ENCODE measurements at places on chromosomes 5 and 9.

- no peak for DNase-seq
Observed at GRCh38 chr5:138386290-138386689, 33.8 kb downstream of the KDM3B start.

- DNase-seq = no peak
Observed at GRCh38 chr9:133200631-133201030, 8.4 kb downstream of the OBP2B start.

GRCh38 chr5:139897342-139897741, 101.7 kb downstream of the PSD2 start:
- DNase-seq = no peak

DNA sequence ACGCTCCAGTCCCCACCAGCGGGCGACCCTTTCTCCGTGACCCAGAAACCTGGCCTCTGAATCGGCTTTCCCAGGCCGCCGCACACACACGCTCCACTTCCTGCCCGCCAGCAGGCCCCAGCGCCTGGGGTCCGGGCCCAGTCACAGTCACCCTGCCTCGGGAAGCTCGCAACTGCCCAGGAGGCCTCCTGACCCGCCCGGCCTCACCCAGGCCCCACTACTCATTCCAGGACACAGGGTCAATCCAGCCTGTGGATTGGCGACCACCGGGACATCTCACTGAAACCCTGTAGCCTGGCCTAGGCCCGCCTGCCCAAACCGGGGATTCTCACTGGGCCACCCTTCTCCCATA, 2.7 kb upstream of the IRX4 start:
- DNase-seq = no peak

GRCh38 chr9:125687163-125687863, 19.7 kb downstream of the MAPKAP1 start:
- no peak for DNase-seq

DNA sequence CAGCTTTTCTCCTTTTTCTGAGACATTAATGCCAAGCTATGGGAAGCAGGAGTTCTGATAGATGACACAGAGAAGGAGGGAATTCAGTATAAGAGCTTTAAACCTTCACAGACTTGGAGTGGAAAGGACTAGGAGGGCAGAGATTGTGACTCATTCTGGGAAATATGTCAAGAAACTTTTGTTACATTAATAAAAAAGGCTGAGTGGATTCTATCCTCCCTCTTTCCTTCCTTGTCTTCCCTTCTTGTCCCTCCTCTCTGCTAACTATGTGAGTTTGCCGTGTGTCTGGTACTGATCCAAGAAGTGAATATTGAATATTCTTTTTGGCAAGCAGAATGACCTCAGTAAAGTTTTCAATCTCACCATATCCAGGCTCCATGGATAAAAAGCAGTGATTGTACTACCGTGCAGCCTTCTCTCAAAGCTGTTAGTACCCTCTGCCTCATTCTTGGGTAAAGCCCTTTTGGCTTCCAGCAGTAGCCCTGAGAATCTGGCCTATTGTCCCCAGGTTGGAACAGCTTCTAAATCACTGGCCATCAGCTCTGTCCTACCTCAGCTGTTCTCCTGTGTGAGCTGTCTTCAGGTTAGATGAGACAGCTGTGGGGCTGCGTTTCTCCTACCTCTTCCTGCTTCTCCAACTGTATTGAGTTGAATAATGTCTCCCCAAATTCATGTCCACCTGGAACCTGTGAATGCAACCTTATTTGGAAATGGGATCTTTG, 73.9 kb downstream of the ATG10 start:
- no peak for DNase-seq

- peak; percentile 20 for DNase-seq
Observed at GRCh38 chr5:116872986-116873385, 298.4 kb upstream of the SEMA6A start.

- DNase-seq = no peak
Observed at GRCh38 chr5:92519811-92520632, 1061.0 kb downstream of the NR2F1-AS1 start.

DNA sequence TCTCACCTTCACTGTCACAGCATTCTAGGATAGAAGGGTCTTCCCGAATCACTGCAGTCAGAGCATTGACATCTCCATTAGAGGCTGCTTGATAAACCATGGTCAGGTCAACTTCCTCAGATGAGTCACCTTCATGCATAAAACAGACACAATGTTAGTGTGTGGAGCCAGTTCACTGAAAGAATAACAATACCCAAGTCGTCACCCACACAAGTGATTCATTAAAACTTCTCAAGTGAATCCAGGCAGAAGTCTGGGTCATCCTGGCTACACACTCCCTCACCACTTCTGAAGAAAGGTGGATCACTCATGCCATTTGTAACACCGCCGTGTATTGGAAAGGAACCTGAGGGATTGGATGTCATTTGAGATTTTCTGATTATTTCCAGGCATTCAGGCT, 49.6 kb downstream of the ANKRD55 start:
- no peak for DNase-seq

- no peak for DNase-seq
Observed at GRCh38 chr5:156819537-156819936, 30.6 kb upstream of the PPP1R2B start.

- peak; percentile 53 for DNase-seq
Observed at GRCh38 chr5:15993919-15994318, 185.7 kb downstream of the MARCHF11 start.

GRCh38 chr9:113876151-113876992, at the start of gene ZNF618:
TSS of gene ZNF618 (plus strand) at chr9:113876309. CDS start at chr9:113876381, 72 bp downstream.
- DNase-seq = peak; percentile 38

- no peak for DNase-seq
Observed at GRCh38 chr5:109825450-109825849, 135.7 kb downstream of the MAN2A1 start.

GRCh38 chr5:147017621-147018020, 139.1 kb upstream of the PPP2R2B start:
- DNase-seq = no peak

DNA sequence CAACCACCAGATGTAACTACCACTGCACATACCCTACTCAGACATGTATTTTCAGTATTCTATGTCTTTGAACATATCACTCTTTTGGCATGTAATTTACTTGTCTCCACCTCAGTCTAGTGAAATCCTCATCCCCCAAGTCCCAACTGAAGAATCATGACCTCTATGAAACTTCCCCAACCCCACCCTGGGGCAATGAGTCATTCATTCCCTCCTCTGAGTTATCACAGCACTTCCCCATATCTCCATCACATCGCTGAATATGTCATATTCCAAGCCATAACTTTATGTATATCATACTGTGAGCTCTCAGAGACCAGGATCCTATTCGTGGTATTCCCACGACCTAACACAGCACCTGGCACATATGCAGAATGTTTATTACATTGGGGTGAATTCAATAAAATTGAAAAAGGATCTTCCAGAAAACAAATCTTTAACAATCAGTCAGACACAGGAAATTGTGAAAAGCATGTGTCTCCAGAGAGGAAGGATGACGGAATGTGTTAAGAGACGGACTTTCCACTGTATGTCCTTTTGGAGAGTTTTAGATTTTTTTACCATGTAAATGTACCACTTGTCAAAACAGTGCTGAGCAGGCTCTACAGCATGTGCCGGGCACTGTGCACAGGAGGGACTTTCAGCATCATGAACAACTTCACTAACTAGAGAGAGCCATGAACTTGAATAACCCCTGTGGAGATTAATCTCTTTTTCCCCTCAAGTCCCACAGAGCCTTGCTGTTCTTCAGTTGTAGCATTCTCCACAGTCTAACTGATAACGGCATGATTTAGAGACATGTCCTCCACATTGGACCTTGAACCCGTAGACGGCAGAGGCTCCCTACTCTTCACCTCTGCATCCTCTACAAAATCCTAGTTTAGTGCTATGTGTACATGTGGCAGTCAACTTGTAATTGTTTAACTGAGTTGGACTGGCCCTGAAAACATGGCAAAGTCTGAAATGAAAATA, 213.5 kb downstream of the GLIS3 start:
- DNase-seq = no peak

- no peak for DNase-seq
Observed at GRCh38 chr5:57106661-57107060, 67.2 kb upstream of the GPBP1 start.

DNA sequence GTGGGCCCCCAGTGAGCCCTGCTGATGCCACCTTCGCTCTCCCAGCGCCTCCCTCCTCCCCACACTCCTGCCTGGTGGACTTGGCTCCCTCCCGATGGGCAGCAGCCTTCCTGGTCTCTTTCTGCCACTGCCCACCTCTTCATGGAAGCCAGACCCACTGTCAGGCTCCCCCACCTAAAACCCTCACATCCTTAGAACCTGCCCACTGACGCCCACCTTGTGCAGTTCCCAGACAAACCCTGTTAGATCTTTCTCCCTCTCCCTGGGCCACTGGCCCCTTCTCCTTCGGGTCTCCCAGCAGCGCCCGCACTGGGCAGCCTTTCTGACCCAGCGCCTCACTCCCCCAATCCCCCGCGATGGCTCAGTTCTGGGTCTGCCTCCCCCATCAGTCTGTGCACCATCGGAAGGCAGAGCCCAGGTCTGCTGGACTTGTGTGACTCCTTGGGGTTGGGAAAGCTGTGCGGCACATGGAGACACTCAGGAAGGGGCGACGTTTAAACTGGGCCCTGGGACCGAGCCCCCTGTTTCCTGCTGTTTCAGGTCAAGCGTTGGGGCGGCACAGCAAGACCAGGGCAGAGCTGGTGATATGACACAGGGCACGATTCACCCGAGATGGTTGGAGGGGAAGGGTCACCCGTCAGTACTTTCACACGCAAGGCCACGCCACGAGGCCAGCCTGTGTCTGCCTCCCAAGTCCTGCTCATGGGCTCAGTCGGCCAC, 17.4 kb downstream of the MYMK start:
- no peak for DNase-seq

GRCh38 chr5:163569284-163569683, 63.9 kb downstream of the MAT2B start:
- peak; percentile 28 for DNase-seq

DNA sequence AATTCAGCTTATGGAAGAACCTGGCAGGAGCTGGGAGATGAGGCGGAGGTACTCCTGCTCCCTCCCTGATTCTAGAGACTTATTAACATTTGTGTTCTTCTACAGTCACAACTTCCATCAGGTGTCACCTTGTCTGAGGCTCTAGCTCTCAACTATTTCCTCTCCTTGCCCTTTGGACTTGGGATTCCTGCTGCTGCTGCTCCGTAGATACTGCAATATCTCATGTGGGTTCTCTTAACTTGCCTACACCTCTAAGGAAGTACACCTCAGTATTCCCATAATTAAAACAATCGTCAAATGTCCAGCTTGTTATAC, 21.2 kb downstream of the ANXA1 start:
- DNase-seq = no peak

DNA sequence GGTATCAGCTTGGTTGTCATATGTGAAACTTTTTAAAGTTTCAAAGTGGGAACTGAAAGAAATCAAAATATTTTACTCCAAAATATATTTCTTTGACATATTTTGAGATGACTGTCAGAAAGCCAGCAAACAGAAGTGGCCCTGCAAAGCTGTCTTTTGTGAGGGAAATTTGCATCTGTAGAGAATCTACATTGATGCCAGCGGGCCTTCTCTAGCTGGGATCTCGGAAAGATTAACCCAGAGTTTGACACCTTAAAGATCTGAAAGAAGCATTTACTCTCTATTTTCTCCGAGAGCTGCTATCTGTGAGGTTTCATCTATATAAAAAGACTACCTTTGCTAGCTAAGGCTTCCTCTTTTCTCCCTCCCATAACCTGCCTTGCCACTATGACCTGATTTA, 303.6 kb downstream of the FBXL17 start:
- DNase-seq = no peak

DNA sequence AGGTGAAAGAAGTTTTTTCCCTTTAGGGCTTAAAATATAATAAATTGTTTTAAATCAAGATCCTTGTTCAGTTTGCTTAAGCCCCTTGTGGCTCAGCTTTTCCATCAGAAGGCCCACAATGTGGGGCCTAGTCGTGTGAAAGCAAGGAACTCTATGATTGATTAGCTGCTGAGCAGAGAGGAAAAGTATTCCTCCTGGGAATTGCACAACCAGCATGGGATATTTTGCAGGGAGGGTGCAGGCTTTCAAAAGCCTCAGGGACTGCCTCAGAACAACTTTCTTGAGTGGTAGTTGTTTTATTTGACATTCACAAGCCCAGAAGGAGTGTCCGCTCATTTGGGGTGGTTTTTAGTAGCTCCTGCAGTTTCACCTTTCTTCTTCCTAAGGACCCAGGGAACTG, 19.8 kb downstream of the TTC23L start:
- DNase-seq = peak; percentile 54

DNA sequence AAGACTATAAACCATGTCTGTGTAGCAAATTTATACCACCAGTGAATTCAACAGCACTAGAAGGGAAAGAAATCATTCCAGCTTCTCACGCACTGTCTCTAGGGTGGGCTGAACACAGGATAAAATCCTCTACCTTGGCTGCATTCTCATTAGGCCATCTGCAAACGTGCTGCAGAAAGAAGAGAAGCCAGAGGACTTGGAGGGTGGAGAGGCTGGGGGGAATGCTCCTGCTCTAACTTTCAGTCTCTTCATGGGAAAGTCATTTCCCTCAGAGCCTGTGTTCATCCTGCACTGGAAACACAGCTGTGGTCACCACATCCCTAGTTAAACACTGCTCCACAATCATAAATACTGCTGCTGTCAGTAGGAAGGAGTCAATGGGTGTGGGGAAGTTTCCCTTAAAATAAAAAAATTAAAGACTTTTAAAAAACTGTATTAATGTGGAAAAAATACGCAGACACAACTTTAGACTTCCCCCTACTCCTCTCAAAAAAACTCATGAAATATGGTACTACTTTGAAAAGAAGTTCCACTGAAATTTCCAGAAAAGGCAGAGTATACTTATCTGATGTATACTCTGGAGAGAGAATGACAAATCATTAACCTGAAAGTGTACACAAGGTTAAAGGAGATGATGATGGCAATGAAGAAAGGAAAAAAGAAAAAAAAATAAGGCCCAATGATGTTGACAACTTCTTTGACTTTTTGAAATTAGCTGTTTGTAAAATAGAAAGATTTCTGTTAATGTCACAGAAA, 46.8 kb downstream of the LHFPL2 start:
- no peak for DNase-seq

DNA sequence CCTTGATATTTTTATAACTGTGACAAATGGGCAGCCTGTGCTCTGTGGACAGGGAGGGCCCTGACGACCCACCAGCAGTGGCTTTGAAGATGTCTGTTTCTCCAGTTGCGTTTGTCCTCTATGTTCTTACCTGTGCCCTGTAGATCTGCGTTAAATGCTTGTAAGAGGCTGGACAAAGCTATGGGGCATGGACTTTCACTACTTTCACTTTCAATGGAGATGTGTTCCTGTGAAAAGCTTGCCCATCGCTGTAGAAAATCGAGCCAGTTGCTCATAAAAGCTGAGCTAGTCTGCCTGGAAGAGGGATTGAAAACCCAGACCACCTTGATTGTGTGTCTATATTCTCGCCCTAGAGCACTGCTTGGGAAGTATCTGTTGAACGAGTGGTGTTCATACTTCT, 74.1 kb downstream of the PSAT1 start:
- no peak for DNase-seq

DNA sequence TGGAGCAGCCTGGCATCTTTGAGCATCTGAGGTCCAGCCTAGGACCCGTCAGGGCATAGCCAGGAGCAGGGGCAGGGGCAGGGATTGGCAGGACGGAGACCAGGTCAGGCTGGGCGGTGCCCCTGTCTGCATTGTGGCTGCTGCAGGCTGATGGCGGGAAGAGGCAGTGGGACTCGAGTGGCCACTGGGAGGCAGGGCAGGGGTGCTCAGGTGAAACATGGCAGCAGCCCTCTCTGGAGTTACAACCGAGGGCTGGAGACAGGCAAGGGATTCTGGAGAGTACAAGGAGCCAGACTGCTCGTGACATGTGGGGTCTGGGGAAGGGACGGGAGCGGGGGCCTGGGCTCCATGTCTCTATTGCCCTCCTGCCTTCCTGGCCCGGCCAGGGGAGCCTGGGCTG, 97.4 kb upstream of the RAPGEF1 start:
- peak; percentile 21 for DNase-seq

GRCh38 chr5:38602641-38603040, 46.2 kb upstream of the LIFR start:
- DNase-seq = no peak

GRCh38 chr9:73133921-73134407, 17.7 kb upstream of the ANXA1 start:
- no peak for DNase-seq

All from SK-MEL-5 (cell line).